ENCODE measurements at places on chromosomes 5 and 9. TPM values are rescaled to one million over a fixed set of nuclear protein-coding genes. Genes with fewer than 3 reads are reported as not detected.

Gene RASGEF1C
- 0.50 TPM for total RNA-seq

Gene GABRB2
- total RNA-seq: not detected

Gene DMRT3
- total RNA-seq: not detected

Gene ADGRV1
- total RNA-seq: 0.57 TPM

Gene CCNJL
- total RNA-seq: 14.3 TPM

Gene CD14
- total RNA-seq: 5.1 TPM

Gene PCYOX1L
- total RNA-seq: 2.7 TPM

Gene CEMIP2
- total RNA-seq: 73.7 TPM

Gene SLC23A1
- total RNA-seq: 0.91 TPM

Gene PHF24
- total RNA-seq: 0.09 TPM

Gene SHB
- 47.3 TPM for total RNA-seq

Gene NPR3
- 18.5 TPM for total RNA-seq

Gene FOXD1
- total RNA-seq: 25.4 TPM

Gene TGFBR1
- total RNA-seq: 61.1 TPM

Gene FBP2
- not detected for total RNA-seq

Gene PCDHGA12
- not detected for total RNA-seq

Gene CCL28
- 0.14 TPM for total RNA-seq

Gene CBY3
- not detected for total RNA-seq

Gene HBEGF
- 6.4 TPM for total RNA-seq

Data from A549 treated with ZK216348 at 1 μM for 4 hours (cell line).